ENCODE measurements at places on chromosomes 7 and 10. TPM values are rescaled to one million over a fixed set of nuclear protein-coding genes. Genes with fewer than 3 reads are reported as not detected.

CCL24 gene
- total RNA-seq = not detected

CRPPA gene
- 1.6 TPM for total RNA-seq

TWIST1 gene
- total RNA-seq = 19.3 TPM

HOXA1 gene
- total RNA-seq = 0.32 TPM

ABCC2 gene
- total RNA-seq = 0.32 TPM

- DNase-seq = no peak
Measured at GRCh38 chr10:78335691-78336401, 302.2 kb downstream of the RPS24 start.

GRCh38 chr10:118096022-118096421 is 49.3 kb upstream of the RAB11FIP2 start:
- DNase-seq = no peak

- DNase-seq = no peak
Measured at GRCh38 chr10:128803790-128804189, 663.3 kb upstream of the MGMT start.

GRCh38 chr10:21355591-21356011 is 169.9 kb downstream of the SKIDA1 start:
- DNase-seq = no peak

DNA sequence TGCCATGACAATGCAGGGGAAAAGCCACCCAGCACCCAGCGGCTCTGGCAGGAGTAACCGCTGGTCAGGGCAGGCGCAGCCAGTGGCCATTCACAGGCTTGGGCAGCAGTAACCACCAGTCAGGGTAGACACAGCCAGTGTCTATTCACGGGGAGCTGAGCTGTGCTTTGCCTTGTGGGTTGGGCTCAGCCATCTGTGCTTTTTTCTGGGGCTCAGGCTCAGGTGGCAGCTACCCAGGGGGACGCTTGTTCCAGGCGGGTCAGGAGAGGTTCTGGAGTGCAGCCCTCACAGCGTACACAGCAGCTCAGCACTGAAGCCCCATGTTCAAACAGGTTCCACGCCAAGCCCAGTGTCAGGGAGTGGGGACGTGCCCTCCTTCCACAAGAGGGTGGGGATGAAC is 28.5 kb downstream of the FOXL3 start:
- no peak for DNase-seq

DNA sequence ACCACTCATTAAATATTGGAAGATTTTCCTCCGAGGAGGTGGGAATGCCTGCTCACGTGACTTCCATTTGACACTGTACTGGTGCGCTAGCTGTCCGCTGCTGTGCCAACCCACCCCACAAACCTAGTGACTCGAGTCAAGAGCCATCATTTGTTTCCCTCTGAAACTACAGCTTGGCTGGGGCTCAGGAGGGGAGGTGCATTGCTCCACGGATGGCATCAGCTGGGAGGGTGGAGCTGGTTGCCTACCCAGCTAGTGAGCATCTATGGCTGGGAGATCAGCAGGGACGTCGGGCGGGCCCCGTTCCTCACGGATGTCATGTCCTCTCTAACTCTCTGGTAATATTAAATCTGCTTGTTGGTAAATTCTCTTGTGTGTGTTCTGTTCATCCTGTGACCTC is 9.5 kb upstream of the FOXL3 start:
- DNase-seq = no peak

GRCh38 chr10:77666821-77667220 is 29.2 kb upstream of the KCNMA1 start:
- DNase-seq = no peak

DNA sequence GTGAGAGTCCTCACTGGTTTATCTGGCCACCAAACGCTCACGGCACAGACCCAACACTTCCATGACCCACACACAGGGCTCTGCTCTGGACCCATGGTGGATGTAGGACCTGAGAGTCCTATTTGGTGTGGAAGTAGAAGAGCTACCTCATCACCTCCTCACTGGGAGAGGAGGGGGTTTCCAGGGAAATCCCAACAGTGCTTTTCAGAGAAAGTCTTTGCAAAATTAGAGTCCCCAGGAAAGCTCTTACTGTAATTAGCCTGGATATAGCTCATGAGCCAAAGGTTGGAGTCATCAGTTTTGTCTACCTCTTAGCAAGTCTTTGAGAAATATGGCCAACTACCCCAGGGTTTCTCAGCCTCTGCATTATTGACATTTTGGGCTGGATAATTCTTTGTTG is 34.7 kb upstream of the TARP start:
- DNase-seq = no peak

GRCh38 chr10:133445751-133446708 is 7.7 kb upstream of the SCART1 start:
- DNase-seq = no peak

GRCh38 chr7:27128034-27128433 is 2.5 kb downstream of the HOXA4 start:
- DNase-seq = no peak

DNA sequence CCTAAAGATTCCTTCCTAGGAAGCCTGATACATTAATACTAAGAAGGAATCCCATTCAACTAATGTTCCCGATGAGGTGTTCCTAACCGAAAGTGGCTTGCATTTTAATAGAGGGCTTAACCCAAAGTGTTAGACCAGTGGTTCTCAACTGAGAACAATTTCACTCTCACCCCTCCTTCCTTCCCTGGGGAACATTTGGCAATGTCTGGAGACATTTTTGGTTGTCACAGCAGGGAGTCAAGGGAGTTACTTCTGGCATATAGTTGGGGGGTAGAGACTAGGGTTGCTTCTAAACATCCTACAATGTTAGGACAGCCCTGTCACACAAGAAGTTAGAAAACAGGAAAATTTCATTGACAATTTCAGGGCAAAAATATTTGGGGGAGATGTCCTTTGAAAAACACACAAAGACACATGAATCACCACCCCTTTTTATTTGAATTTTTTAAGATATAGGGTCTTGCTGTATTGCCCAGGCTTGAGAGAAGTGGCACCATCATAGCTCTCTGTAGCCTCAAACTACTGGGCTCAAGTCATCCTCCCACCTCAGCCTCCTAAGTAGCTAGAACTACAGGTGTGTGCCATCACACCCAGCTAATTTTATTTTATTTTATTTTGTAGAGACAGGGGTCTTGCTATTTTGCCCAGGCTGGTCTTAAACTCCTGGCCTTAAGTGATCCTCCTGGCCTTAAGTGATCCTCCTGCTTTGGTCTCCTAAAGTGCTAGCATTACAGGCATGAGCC is 50.7 kb downstream of the WNT2 start:
- DNase-seq = peak; percentile 40

DNA sequence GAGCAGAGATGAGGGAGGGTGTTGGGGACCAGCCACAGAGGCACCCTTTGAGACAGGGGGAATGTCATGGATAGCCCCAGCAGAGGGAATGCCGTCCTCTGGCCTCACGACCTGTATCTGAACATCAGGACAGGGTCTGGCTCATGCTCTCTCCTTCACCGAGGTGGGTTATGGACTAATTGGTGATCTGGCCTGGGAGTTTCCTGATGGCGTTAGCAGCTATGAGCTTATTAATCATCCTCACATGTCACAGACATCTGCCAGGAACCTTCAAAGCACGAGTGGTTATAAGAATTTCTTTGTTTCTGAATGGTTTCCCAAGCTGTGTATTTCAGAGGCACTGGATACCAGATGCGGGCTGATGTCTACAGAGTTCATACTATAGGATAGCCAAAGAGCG is 6.9 kb downstream of the CPA4 start:
- no peak for DNase-seq

- no peak for DNase-seq
Measured at GRCh38 chr10:111440501-111440900, 363.7 kb downstream of the ADRA2A start.

GRCh38 chr7:73967832-73968290 is 60.1 kb upstream of the ELN start:
- DNase-seq = no peak
